ENCODE measurements at places on chromosomes 13 and 19. TPM values are rescaled to one million over a fixed set of nuclear protein-coding genes. Genes with fewer than 3 reads are reported as not detected.
A peak's percentile ranks its signal among the peaks of the same experiment; 100 is the strongest.

Gene PET100
- total RNA-seq = 95.7 TPM

Gene LHFPL6
- 4.8 TPM for total RNA-seq

Gene KLK14
- 0.44 TPM for total RNA-seq

Gene STXBP2
- 104 TPM for total RNA-seq

DNA sequence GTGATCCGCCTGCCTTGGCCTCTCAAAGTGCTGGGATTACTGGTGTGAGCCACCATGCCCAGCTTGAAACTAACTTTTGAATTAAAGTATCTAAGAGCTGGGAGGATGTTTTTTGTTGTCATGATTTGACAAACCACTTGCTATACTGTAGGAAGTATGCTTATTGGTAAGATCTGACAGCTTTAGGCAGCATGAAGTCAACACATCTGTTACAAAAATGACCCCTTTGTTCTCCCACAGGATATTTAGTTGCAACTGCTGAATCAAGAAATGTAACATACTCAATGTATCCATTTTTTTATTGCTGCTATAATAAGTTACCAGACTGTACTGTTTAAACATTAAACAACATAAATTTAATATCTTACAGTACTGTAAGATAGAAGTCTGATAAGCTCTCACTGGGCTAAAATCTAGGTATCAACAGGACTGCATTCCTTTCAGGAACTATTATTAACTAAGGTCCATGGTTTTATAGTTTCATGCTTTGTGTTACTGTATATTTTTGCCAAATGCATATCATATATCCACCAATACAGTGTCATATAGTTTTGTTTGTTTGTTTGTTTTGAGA, 22.8 kb upstream of the LRP3 start:
- no peak for DNase-seq

DNA sequence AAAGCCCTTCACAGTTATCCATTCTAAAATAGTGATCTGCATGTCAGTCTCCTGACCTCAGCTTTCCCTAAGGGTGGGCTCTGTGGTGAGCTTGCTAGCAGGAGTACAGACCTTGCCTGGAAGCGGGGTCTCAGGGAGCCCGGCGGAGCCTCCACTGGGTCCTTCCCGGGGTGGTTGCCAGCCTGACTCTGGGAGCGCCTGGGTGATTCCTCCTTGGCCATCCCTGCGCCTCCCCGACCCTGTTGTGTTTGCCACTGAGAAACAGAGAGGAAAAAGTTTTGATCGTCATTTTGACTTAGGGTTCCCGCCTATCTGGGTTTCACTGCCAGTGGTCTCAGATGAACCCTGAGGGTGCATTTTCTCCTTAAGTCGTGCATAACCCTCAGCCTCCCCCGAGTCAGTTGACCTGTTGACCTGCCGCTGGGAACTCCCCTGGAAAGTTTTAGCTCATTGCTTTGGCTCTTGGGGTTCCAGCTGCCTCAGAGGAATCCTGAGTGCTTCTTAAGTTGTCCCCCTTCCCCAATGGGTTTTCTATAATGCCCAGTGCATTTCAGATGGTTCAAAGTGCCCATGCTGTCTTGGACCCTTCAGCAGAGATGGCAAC, 117.8 kb downstream of the RAB20 start:
- no peak for DNase-seq

DNA sequence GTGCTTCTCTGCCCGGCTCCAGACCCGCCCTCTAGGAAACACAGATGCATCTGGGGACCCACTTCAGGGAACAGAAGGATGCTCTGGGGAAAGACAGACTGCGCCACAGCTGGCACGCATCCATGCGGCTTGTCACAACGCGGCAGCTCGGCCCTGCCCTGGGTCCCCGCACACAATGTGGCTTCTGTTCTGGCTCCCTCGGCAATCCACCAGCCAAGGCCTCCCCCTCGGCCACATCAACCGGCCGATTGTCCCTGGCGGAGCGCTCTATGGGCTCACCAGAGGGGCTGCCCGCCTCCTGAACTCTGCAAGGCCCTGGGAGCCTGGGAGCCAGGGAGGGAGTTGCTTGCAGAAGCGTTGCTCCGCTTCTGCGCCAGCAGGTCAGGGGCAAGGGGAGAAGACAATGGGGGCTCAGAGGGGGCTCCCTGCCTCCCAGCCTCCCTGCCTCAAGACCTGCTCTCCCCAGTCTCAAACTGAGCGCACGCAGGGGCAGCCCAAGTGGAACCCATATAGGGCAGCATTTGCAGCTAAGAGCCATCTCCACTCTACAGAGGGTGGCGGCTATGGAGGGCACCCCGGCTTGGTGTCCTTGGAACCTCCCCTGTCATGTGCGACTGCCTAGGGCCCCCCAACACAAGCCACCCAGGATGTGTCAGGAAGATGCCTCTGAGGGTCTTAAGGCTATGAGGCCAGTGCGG, 37.9 kb downstream of the MLLT1 start:
- no peak for DNase-seq

DNA sequence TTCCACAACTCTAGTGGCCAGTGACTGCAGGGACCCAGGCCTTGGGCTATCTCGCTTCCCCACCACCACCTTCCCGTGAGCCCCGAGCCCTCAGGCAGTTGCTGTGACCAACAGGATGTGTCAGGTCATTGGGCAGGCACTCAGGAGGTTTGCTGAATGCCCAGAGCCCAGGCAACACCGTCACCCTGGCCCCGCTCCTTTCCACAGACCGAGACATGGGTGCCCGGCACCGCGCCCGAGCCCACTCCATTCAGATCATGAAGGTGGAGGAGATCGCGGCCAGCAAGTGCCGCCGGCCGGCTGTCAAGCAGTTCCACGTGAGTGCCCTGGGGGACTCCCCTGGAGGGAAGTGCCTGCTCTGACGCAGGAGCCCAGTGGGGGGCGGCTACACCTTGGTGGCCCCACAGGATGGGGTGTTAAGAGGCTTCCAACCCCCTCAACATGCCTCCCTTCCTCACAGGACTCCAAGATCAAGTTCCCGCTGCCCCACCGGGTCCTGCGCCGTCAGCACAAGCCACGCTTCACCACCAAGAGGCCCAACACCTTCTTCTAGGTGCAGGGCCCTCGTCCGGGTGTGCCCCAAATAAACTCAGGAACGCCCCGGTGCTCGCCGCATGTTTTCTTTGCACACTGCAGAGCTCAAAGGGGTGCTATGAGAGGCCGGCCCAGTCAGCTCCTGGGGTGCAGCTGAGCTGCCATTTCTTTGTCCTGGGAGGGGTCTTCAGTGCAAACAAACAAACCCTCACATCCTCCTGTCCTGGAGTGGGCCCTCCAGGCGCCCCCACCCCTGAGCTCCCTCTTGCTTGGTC, 3.2 kb downstream of the RPL18A start:
- no peak for DNase-seq

GRCh38 chr19:40663695-40664692, 26.5 kb downstream of the NUMBL start:
- no peak for DNase-seq

DNA sequence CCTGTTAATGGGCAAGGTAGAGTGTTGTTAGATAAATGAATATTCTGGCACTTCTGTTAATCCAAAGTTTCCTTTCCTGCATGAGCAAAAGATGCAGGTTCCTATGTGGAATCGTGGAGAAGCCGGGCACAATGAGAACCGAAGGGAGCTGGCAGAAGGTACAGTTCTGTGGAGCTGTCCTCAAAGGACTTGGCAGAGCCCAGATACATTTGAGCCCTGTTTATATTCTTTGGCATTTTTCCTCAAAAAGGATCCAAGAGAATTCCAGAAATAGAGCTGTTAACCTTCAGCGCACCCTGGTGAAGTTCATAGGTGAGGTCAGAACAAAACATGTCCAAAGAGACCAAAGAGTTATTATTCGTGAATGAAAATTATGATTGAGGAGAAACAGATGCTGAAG, 4.0 kb upstream of the DLEU7 start:
- DNase-seq = no peak

GRCh38 chr19:34041925-34042521, 130.3 kb upstream of the LSM14A start:
- peak; percentile 51 for DNase-seq

- no peak for DNase-seq
These were observed 1.4 kb downstream of the SIAH3 start for GRCh38 chr13:45850027-45850613.

GRCh38 chr19:1270854-1271527, 1.9 kb downstream of the CIRBP start:
- DNase-seq = no peak

- no peak for DNase-seq
These were observed 134.6 kb downstream of the KATNAL1 start for GRCh38 chr13:30172593-30173302.

GRCh38 chr19:5369962-5370367, 29.4 kb upstream of the PTPRS start:
- DNase-seq = peak; percentile 26

- no peak for DNase-seq
These were observed 23.2 kb upstream of the GTF3A start for GRCh38 chr13:27401210-27401609.

Data from activated T-helper 2 cell treated with anti-CD3 and anti-CD28 coated beads, Interferon-gamma antibody, Interleukin-2, Interleukin-4, amounts not matched to agents 10 μg/mL and 5 μg/mL and 100 μg/mL, durations not matched to agents 14 hours and 24 hours and 36 hours (primary cell).